ENCODE measurements at places on chromosomes 16 and 17.

- no peak for DNase-seq
Measured at GRCh38 chr16:31148281-31148728, 1.6 kb downstream of the PRSS36 start.

DNA sequence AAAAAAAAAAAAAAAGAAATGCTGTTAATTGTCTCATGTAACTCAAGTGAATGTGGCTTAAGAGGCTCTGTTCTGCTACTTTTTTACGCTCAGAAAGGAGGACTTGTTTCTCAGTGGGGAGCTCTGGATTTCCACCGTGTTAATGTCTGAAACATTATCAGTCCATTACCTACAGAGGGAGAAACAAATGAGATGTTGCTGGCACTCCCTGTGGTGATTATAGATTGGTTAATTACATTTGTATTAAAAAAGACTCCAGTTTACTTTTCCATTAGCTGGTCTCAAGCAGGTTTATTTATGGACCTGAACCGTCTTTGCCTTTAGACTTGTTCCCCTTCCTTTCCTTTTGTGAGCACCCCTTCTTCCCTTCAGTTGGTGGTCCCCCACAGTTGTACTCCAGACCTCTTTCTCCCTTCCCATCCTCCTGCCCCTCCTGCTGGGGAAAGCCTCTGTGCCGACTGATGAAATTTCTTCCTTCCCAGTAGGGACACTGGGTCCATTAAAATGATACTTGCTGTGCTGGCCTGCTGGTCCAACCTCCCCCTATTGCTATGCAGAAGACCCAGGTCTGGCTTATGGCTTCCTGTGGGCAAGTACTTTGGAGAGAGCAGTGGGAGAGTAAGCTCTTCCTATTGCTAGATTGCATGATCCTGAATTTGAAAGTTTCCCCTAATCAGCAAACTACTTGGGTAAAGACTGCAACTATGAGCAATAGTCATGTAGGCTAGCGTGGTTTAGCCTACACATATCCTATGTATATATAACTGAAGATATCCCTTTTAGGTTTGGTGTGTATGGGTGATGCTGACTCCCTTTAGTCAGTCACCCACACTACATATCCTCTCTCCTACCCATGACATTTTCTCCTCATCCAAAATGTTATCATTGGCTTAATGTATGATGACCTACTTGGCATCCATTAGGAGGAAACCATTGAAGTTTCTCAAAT, 8.1 kb downstream of the CDC6 start:
- DNase-seq: peak; percentile 71

- DNase-seq: no peak
Measured at GRCh38 chr17:50046667-50047066, 9.2 kb upstream of the ITGA3 start.

- no peak for DNase-seq
Measured at GRCh38 chr16:57911743-57912142, 59.2 kb downstream of the CNGB1 start.

DNA sequence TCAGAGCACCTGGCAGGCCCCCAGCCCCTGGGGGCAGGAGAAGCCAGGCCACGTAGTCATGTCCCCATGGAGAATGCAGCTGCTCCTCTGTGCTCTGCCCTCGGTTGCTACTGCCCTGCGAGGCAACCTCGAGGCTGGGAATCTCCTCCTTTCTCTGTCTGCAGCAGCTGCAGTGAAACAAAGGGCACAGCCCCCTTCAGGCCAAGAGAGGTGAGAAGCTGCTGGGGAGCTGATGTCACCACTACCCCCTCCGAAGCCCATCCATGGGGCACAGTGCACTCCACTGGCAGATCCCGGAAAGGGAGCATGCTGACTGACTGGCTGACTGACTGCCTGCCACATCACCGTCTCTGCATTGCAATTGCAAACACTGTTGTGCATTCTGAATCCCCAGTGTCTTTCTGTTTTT, 103.7 kb downstream of the GRIN2A start:
- DNase-seq: no peak

- no peak for DNase-seq
Measured at GRCh38 chr17:42460371-42460770, 1.7 kb downstream of the ATP6V0A1 start.

DNA sequence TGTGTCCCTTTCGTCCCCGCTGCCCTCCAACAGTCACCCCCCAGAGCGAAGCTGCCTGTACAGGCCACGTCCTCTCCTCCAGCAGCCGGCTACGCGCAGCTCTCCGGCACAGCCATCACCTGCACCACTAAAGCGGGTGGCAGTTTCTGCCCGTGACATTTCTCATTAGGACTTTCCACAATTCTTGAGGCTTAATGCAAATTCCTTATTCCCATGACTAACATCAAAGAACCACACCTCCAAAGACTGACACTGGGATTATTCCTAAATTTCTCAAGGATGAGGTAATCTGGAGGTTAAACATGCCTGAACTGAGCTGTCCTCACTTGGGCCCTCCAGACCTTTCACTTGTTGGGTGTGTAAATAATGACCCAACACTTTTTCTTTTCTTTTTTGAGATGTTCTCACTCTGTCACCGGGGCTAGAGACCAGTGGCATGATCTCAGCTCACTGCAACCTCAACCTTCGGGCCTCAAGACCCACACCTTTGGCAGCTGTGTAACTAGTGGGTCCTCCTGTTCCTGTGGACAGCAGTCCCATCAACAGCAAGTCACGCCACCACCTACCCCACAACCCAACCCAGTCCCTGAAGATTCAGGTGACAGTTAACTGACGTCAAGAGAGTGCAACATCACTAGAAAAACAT, 11.7 kb downstream of the ANKRD11 start:
- peak; percentile 59 for DNase-seq

DNA sequence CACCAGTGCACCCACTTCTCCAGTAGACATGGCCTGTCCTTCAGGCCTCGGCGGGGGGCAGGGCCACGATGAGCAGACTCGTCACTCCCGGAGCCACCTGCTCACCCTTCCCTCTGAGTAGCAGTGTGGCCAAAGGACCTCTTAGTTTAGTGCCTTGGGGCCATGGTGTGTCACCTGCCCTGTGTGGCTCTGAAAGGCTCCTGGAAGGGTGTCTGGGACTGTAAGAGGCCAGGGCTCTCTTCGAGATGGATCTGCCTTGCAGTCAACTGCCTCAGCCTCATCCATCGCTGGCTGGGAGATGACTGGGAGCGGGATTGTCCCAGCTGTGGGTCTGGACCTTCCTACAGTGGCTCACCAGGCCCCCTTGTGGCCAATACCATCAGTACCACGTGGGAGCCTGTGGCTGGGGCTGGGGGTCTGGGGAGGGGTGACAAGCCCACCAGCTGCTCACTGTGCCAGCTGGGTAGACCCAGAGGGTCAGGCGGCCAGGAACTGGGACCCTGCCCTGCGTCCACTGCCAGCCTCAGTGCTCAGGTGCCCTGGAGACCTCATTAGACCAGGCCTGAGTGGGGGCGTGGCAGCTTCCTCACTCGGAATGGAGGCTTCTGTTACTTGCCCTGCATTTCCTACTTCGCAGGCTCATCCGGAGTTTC, 133.4 kb downstream of the OR1D5 start:
- peak; percentile 39 for DNase-seq

DNA sequence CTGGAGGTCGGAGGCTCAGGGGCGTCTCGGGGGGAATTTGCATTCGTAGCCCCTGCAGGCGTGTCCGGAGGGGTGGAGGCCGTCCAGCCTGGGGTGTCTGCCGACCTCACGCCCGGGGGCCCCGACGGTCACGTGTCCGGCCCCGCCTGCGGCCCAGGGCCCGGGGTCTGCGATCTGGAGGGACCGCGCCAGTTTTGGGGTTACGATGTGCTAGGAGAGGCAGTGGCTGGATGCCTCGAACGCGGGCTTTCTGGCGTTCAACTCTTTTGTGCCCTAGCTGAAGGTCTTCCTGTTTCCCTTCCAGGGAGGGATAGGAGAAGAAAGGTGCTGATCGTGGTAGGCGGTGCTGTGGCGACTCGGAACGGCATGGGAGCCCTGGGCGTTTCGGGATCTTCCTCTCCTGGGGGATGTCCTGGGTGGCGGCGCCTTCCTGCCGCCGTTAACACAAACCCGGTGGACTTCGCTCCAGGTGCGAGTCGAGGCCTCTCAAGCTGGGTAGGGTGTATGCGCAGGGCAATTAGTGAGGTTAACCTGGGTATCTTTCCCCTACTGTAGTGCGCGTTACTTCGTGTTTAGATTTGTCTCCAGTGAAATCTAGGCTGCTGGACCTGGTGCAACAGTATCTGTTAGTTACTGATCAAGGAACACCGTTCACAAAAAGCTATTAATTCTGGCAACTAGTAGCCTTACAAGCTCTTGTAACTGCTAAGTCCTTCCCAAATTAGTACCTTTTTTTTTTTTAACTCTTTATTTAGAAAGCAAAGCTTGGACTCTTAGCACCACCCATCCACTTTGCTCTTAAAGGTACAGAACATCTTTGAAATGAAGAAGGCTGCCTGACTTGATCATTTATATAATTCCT, 1.3 kb downstream of the AKAP1 start:
- DNase-seq: peak; percentile 24

DNA sequence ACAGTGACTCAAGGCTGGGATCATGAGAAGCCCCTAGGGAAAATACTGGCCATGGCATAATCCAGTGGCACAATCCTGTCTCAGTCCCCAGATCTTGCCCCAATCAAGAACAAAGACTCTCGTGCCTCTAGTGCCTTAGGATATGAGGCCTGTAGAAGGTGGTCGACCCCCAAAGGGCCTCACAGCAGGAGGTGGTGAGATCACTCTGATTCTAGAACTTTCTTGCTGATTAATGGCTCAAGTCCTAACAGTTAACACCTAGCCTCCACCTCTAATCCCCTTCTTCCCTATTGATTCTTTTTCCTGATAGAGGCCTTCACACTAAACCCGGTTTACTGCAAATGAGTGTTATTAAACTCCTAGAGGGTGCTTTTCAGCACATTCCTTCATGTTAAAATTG, 176.8 kb downstream of the CCDC182 start:
- DNase-seq: no peak

- no peak for DNase-seq
Measured at GRCh38 chr16:57676553-57677085, 8.5 kb downstream of the ADGRG3 start.

- no peak for DNase-seq
Measured at GRCh38 chr17:71914812-71915211, 206.0 kb upstream of the SOX9 start.

- DNase-seq: no peak
Measured at GRCh38 chr17:78271419-78272170, 40.2 kb downstream of the TMEM235 start.

- DNase-seq: no peak
Measured at GRCh38 chr17:47935961-47936360, 5.4 kb upstream of the PNPO start.

GRCh38 chr16:10879681-10880589, 2.9 kb downstream of the CIITA start:
- DNase-seq: no peak

DNA sequence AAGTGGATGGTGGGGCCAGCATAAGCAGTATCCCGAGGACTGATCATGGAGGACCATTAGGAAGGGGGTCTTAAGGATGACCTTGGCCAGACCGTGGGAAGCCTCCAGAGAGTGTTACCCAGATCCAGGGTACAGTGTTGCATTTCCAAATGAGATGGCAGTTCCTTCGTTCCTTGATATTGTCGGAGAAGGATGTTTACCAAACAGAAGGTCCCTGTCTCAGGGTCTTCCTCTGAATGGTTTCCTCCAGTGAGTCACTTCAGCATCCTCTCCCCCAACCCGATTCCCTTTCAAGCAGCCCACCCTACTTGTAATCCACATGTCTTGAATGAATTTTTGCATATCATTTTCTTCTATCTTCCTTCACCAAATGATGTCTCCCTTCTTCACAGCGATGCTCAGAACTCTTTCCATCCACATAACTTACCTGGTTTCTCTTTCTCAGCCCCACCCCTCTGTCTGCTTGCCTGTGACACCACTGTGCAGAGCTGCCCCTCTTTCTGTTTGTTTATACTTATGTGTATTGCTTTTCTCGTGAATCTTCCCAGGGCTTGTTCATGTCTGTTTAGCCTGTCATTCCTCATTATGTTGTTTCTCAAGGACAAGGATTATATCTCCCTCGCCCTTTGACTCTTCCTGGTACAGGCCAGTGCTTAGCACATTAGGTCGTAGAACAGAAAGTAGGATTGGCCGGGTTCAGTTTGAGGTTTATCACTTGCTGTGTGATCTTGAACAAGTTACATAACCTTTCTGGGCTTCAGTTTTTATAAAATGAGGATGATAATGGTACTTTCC, 5.7 kb downstream of the GOSR2 start:
- DNase-seq: no peak

- no peak for DNase-seq
Measured at GRCh38 chr16:60414613-60415012, 1621.6 kb downstream of the CDH8 start.

DNA sequence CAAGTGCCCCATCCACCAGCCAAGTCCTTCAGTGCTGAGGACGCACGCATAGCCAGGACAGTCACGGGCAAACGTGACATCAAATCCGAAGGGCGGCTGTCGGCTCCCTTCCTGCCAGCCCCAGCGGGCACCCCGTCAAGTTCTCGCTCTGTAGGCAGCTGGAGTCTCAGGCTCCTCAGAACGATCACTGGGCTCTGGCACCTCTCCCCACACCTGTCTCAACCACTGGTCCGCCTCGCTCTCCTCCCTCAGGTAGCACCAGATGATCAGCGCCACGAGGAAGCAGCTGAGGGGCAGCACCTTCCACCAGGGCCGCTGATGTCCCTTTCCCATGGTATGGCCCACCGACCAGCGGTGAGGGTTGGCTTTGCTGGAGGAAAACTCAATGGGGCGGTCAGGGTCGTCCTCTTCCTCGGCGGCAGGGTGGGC, 422 bp downstream of the UQCC4 start:
- no peak for DNase-seq

DNA sequence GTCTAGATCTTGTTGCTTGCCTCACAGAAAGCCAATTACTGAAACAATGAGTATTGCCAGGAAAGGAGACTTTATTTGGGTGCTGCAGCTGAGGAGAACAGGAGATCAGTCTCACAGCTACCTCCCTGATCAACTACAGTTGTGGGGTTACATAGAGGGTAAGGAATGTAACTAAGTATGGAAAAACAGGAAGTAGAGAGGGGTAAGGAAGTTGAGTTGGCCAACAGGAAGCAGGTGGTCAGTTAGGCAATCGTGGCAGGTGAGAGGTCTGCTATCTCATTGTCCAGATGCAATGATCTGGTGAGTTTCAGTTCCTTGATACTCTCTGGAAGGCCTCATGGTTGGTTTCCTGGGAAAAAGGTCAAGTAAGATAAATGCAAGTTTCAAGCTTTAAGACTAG, 333.1 kb upstream of the GOT2 start:
- DNase-seq: peak; percentile 19

DNA sequence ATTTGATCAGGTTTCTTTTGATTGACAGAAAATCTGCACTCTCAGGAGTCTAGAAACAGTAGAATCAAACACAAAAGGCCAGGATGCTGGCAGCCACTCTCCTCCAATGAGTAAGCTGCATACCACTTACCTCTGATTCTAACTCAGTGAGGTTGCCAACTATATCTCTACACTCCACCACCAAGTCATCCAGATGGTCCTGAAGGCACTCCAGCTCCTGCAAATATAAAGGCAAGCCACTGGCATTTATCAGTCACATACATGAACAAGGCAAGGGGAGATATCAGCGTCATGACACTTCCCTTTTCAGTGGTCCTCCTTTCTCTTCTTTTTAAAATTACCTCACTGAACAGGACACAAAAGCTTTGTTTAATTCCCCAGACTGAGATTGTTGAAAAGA, 53.1 kb upstream of the CLEC18B start:
- DNase-seq: no peak

All from suppressor macrophage treated with lipopolysaccharide for 4 hours (primary cell).